ENCODE measurements at places on chromosomes 13 and 19.

- no peaks in the 10 kb centered on the region for H3K27me3 ChIP-seq
- no peak overlapping the region for H3K4me3 ChIP-seq
- H3K36me3 ChIP-seq, result no peaks in the 10 kb centered on the region
- no peak for DNase-seq
- H3K27ac ChIP-seq, result no peak overlapping the region
Observed at GRCh38 chr13:62142048-62142447, 726.4 kb upstream of the PCDH20 start.

DNA sequence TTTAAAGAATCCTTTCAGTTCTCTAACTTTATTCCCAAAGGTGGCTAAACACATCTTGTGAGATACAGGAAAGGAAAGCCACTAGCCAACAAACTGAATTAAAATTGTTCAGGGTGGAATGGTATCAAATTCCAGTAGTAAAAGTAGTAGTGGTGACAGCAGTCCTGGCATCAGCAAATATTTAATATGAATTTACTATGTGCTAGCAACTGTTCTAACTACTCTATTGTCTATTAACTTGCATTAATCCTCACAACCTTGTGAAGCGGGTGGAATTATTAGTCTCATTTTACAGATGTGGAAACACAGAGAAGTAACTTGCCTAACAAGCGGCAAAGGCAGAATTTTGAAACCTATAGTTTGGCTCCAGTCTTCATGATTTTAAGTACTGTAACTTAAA is 130.1 kb downstream of the KLF12 start:
- H3K36me3 ChIP-seq, result no peaks in the 10 kb centered on the region
- H3K27me3 ChIP-seq, result no peaks in the 10 kb centered on the region
- H3K27ac ChIP-seq, result no peak overlapping the region
- no peak for DNase-seq
- peaks cover 20% of the 10 kb centered on the region for H3K4me1 ChIP-seq

GRCh38 chr13:44003481-44003880 is 123.8 kb downstream of the LACC1 start:
- H3K4me1 ChIP-seq, result no peaks in the 10 kb centered on the region
- no peak overlapping the region for H3K4me3 ChIP-seq
- H3K36me3 ChIP-seq, result no peaks in the 10 kb centered on the region
- DNase-seq, result no peak

GRCh38 chr13:110130431-110130830 is 176.5 kb downstream of the COL4A1 start:
- no peak for DNase-seq
- H3K4me1 ChIP-seq, result no peaks in the 10 kb centered on the region
- H3K27ac ChIP-seq, result no peak overlapping the region
- no peak overlapping the region for H3K4me3 ChIP-seq
- H3K27me3 ChIP-seq, result no peaks in the 10 kb centered on the region
- no peaks in the 10 kb centered on the region for H3K36me3 ChIP-seq

Data from CD8-positive, alpha-beta memory T cell (primary cell).